Stimulated activated CD8-positive, alpha-beta memory T cell treated with anti-CD3 and anti-CD28 coated beads, Interleukin-4, amount 100 ng/mL, for 1 hour (primary cell): ENCODE measurements at places on chromosomes 16 and 17.

DNA sequence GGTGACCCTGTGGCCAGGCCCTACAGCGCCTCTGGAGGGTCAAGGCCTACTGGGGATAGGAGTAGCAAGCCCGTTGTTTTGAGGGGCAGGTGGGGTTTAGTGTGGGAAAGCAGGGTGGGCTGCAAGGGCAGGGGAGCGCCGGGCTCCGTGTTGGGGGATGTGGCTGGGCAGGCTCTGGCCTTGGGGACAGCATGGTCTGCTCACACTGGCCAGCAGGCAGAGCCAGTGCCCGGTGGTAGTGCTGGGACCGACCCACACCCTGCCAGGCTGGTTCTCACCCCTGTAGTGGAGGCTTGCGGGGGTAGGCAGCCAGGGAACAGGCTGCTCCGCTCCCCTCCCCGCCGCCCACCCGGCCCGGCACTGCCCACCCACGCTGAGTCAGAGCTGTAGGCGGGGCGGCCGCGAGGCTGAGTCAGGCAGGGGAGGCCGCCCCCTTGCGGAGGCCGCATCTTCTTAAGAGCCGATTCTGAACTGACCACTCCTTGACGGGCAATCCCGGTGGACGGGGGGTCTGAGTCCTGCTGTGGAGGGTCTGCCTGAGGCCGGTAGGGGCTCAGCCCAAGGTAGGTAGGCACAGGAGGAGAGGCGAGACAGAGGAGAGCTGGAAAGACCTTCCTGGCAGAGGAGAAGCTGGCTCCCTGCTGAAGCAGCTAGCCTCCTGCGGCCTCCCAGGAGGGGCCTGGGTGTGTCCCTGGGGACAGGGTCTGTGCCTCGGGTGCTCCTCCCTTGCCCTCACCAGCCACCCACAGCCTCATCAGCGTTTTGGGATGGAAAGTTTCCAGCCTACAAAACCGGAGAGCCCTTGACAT is 62.4 kb downstream of the BAIAP2 start:
- peak; percentile 35 for DNase-seq

GRCh38 chr16:4593086-4593485 is 21.6 kb downstream of the UBALD1 start:
- no peak for DNase-seq

- DNase-seq = no peak
Measured at GRCh38 chr16:62711797-62712196, 675.6 kb upstream of the CDH8 start.

GRCh38 chr17:16269658-16270057 is 52.6 kb downstream of the PIGL start:
- no peak for DNase-seq

DNA sequence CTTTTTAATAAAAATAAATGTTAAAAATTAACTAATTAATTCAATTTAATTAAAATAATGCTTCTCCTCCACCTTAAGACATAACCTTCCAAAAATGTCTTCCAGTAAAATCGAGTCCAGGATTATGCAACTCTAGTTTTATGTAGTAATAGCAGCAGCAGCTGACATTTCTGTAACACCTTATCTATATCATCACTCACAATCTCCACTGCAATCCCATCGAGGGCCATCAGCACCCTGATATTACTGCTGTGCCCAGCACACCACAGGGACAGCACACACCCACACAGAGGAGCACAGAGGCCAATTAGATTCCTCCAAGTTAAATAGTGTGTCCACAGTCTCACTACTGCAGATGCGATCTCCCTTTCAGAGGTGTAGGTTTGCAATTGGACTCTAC is 2.9 kb downstream of the RPH3AL start:
- DNase-seq = no peak

- DNase-seq = no peak
Measured at GRCh38 chr16:89099905-89100304, 6.3 kb downstream of the ACSF3 start.

GRCh38 chr17:33602981-33603380 is 309.9 kb upstream of the ASIC2 start:
- DNase-seq = no peak

- DNase-seq = no peak
Measured at GRCh38 chr17:31068291-31068690, 26.5 kb upstream of the NF1 start.

DNA sequence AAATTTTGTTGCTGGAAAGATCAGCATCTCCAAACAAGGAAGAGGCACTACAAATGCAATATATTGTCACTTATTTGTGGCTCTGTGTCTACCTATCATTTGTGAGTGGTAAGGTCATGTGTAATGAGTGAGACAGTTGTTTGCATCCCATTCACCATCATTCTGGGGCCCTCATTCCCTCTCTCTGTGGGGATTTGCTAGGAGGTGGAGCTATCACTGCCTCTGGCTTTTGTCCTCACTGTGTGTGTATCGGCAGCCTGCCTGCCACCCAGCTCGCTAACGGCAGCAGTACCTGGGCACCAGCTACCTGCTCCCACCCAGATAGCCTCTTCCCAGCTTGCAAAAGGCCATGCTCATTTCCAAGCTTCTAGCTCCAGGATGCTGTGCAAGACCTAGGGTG is 379.2 kb upstream of the ZFHX3 start:
- DNase-seq = no peak

GRCh38 chr16:2584729-2585650 is 47.2 kb downstream of the PDPK1 start:
- no peak for DNase-seq

DNA sequence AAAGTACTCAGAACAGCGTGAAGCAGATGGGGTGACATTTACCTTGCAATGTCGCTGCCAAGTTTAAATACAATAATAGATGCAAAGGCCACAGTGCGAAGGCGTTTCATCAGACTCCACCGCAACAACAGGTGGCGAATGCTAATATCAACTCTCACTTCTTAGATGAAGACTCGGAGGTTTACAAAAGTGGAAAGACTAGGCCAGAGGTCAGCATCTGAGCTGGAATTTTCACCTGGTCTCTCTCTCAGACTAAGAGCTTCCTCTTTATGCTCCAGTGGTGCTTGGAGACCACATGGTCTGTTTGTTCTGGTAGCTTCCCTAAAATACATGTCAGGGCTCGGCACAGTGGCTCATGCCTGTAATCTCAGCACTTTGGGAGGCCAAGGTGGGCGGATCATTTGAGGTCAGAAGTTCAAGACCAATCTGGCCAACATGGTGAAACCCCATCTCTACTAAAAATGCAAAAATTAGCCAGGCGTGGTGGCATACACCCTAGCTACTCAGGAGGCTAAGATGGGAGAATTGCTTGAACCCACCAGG is 169.1 kb downstream of the XYLT1 start:
- no peak for DNase-seq

DNA sequence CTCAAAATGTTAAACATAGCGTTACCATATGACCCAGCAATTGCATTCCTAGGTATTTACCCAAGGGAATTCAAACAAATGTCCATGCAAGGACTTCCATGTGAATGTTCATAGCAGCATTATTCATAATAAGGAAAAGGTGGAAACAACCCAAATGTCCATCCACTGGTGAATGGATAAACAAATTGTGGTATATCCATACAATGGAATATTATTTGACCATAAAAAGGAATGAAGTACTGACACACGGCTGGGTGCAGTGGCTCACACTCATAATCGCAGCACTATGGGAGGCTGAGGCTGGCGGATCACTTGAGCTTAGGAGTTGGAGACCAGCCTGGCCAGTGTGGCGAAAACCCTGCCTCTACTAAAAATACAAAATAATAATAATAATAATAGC is 24.1 kb upstream of the GOSR2 start:
- no peak for DNase-seq

DNA sequence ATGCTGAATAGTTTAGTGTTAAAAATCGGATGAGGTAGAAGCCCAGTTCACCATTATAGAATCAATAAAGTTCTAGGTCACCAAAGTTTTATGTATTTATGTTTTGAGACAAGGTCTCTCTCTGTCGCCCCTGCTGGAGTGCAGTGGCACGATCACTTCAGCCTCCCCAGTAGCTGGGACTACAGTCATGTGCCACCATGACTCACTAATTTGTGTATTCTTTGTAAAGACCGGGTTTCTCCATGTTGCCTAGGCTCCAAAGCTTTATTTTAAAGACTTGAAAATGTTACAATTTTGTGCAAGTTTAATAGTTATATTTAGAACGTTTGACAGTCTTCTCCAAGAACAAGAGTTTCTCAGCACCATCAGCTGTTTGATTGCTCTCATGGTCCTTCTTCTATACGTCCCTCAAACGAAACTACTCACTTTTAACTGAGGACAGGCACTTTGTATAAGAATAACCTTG is 32.1 kb downstream of the NDE1 start:
- DNase-seq = no peak

- DNase-seq = no peak
Measured at GRCh38 chr16:62213763-62214162, 177.5 kb upstream of the CDH8 start.

- peak; percentile 52 for DNase-seq
Measured at GRCh38 chr17:42677921-42678781, 1.4 kb upstream of the PLEKHH3 start.

GRCh38 chr16:60217787-60218186 is 1483.7 kb upstream of the GOT2 start:
- DNase-seq = no peak

DNA sequence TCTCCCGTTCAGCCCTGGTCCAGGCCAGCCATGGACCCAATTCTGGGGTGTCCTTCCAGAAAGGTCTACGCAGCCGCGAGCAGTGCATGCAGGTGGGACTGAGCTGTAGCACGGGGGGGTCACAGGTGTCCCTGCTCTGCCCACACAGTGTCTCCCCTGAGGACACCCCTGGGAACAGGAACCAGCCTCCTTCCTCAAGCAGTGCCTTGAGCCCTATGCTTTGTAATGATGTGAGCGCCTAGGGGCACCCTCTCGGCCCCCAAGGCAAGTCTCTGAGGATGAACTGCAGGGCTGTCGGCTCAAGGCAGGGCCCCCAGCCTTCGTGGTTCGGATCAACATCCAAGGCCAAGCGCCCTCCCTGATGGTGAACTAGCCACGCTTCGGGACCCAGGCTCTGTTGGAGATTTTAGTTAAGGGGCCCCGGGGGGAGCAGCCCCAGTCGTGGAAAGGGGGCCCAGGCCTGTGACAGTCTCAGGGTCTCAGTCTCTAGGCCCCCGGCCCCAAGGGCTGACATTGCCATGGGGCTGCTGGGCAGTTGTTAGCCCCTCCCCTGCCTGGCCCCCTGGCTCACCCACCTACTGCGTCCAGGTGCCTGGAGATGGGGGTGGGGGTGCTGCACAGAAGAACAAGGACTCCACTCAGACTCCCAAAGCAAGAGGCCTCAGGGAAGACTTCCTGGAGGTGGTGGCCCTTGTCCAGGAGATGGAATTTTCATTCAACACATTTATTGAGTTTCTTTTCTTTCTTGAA is 2.3 kb downstream of the IL17C start:
- DNase-seq = no peak

DNA sequence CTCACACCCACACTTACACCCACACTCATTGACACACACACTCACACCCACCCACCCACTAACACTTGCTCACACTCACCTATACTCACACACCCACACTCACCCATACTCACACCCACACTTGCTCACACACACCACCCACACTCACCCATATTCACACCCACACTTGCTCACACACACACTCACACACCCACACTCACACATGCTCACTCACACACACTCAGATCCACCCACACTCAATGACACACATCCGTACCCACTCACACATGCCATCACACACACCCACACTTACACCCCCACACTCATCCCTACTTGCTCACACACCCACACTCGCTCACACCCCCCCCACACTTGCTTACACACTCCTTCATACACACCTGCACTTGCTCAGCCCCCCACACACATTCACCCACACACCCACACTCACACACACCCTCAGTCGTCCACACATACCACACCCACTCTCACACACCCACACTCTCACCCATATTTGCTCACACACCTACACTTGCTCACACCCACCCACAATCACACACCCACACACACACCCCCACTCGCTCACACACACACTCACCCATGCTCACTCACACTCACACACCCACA is 321.1 kb upstream of the N4BP1 start:
- DNase-seq = no peak

GRCh38 chr16:85329059-85329812 is 217.0 kb upstream of the CIBAR2 start:
- DNase-seq = no peak

GRCh38 chr17:40935624-40936023 is 1.8 kb downstream of the KRT23 start:
- no peak for DNase-seq

GRCh38 chr16:23232806-23233205 is 50.3 kb downstream of the SCNN1G start:
- DNase-seq = no peak

DNA sequence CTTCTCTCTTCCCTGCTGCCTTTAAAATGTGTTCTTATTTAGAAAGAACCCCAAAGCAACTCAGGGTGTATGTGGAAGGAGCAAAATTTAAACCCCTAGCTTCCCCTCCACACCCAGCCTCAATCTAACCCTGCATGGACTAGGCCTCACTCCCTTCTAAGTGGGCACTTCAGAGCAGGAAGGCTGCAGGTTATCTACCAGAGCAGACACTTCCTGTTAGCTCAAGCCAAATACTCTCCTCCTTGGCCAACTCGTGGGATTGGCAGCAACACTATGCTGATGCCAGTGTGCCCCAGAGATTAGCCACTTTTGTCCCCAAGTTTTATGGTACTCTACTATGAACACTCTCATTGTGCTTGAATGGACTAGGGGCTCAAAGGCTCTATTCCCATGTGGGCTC is 35.6 kb downstream of the CCDC42 start:
- DNase-seq = no peak

DNA sequence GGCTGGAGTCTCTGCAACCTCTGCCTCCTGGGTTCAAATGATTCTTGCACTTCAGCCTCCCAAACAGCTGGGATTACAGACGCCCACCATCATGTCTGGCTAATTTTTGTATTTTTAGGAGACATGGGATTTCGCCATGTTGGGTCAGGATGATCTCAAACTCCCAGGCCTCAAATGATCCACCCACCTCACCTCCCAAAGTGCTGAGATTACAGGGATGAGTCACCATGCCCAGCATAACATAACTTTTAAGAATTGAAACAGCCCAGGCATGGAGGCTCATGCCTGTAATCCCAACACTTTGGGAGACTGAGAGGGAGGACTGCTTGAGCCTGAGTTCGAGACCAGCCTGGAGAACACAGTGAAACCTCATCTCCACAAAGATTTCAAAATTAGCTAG is 2.5 kb downstream of the RSL1D1 start:
- no peak for DNase-seq

- DNase-seq = no peak
Measured at GRCh38 chr16:81537721-81538561, 93.3 kb downstream of the CMIP start.

- no peak for DNase-seq
Measured at GRCh38 chr17:70955441-70955840, 786.1 kb downstream of the KCNJ2 start.

GRCh38 chr16:55494994-55495421 is 13.9 kb upstream of the LPCAT2 start:
- no peak for DNase-seq
